ENCODE measurements at places on chromosomes 4 and X.

DNA sequence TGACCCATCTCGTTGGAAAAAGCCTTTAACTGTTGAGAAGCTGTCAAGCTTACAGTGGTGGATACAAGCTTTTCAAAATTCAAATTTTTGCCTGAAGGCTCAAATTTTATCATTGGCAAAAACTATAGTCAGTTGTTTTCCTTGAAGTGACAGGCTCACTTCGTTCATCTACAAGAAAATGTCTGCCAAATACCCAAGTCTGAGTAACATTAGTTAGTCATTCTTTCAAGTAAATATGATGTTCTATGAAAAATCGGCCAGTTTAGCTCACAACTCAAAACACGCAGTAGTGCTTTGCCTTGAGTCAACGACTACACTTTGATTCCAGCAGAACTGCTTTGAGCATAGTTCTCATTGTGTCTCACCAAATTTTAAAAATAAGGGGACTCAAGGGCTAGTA is 170.3 kb upstream of the MAMLD1 start:
- DNase-seq: no peak

- DNase-seq: no peak
These were observed 78.1 kb upstream of the PAGE3 start for GRCh38 chrX:55342533-55343501.

- DNase-seq: no peak
These were observed 27.5 kb upstream of the PDGFC start for GRCh38 chr4:156999175-156999517.

GRCh38 chr4:29553846-29554245 is 1166.3 kb upstream of the PCDH7 start:
- no peak for DNase-seq

- DNase-seq: no peak
These were observed 12.4 kb downstream of the ZFP92 start for GRCh38 chrX:153423652-153424051.

All from stimulated activated CD4-positive, alpha-beta T cell treated with anti-CD3 and anti-CD28 coated beads, Interleukin-4, amount 100 ng/mL, for 1 hour (primary cell).